ENCODE measurements at places on chromosomes 13 and 19.

DNA sequence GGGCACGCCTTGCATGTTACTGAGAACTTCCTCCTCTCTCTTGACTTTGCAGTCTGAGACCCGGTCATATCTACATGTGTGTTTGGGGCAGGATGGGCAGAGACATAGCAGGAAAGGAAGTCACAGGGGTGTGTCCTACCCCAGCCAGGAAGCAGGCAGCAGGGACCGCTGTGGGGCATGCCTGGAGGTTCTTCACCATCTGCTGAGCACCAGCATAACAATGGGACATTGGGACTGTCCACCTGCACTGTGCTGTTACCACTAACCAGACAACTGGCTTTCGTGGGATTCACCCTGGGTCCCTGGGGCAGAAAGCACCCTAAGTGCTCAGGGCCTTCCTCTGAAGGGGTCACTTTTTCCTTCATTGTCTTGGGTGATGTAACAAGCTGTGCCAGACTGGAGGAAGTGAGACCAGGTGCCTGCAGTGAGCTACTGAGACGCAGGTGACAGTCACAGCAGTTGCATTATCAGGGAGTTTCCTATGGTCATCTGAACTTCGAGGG is 2.6 kb upstream of the HAUS5 start:
- DNase-seq = no peak

DNA sequence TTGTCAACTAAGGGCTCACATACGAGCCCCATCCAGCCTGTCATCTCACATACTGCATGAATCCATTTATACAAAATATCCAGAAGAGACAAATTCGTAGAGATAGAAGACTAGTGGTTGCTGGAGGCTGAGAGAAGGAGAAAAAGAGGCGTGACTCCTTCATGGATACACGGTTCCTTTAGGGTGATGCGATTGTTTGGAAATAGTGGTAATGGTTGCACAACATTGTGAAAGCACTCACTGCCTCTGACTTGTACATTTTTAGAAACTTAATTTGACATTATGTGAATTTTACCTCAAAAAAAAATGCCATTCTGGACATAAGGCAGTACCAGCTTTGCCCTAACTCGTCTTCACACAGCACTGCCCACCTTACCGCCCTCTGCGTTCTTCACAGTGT is 27.3 kb downstream of the IGFL1 start:
- no peak for DNase-seq

- no peak for DNase-seq
Measured at GRCh38 chr13:50456111-50456510, 387.4 kb downstream of the DLEU7 start.

DNA sequence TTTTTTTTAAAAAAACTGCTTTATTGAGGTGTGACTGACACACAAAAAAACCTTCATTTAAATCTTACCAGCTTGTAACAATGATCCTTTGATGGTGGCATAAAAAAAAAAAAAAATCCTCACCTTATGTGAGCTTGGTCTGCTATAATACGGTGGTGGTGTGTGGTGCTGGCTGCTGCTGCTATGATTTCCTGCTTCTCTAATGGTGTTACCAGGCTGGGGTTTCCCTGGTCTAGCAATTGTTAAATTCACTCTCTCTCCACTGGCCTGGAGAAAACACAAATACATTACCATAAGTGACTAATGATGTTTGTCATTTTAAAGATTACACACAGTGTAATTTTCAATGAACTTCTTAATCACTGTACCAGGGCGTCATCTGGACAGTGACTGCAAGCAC is 60.6 kb downstream of the LNX2 start:
- DNase-seq = no peak

DNA sequence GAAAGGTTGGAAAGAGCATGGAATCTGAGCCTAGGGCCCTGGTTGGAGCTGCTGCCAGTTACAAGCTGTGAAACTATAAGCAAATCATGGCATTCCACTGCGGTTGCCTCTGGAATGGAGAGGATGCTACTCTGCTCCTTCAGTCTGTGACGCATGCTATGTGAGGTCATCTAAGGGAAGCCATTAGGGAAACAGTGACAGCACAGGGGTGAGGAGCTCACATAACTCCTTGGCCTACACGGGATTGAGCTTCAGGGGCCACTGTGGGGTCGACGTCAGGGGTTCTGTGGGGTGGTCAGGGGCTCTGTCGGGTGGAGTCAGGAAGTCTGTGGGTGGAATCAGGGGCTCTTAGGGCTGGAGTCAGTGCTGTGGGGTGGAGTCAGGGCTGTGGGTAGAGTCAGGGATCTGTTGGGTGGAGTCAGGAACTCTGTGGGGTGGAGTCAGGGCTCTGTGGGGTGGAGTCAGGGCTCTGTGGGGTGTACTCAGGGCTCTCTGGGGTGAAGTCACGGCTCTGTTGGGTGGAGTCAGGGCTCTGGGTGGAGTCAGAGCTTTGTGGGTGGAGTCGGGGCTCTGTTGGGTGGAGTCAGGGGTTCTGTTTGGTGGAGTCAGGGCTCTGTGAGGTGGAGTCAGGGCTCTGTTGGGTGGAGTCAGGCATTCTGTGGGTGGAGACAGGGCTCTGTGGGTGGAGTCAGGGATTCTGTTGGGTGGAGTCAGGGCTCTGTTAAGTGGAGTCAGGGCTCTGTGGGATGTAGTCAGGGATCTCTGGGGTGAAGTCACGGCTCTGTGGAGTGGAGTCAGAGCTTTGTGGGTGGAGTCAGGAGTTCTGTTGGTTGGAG is 35.8 kb upstream of the MEDAG start:
- DNase-seq = peak; percentile 98
